ENCODE measurements at places on chromosomes 7 and 10. TPM values are rescaled to one million over a fixed set of nuclear protein-coding genes. Genes with fewer than 3 reads are reported as not detected.

GRCh38 chr10:94038024-94038423 is 44.3 kb downstream of the PLCE1 start:
- DNase-seq = no peak

Gene SPDYE9
- not detected for total RNA-seq

GRCh38 chr7:7769710-7770627 is 51.6 kb upstream of the RPA3 start:
- DNase-seq = no peak

- DNase-seq = no peak
These were observed 14.5 kb downstream of the CBX3 start for GRCh38 chr7:26216049-26216448.

GRCh38 chr7:151897161-151897731 is 20.3 kb upstream of the PRKAG2 start:
- peak; percentile 66 for DNase-seq

DNA sequence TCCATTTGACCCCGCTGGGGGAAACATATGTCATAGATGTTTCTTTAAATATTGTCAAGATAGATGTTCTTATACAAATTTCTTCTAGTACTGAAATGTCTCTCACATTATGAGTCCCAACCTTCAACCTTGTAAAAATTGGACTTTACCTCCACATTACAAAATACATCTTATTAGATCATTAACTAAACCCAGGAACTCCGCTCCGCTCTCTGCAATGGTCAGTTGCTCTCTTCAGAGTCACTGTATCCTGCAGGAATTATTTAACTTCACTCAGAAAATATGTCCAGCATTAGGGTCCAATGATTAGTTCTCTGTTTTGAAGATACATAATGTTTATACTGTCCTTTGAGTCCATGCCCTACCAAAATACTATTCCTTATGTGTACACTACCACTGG is 8.5 kb upstream of the AKR1D1 start:
- no peak for DNase-seq

DNA sequence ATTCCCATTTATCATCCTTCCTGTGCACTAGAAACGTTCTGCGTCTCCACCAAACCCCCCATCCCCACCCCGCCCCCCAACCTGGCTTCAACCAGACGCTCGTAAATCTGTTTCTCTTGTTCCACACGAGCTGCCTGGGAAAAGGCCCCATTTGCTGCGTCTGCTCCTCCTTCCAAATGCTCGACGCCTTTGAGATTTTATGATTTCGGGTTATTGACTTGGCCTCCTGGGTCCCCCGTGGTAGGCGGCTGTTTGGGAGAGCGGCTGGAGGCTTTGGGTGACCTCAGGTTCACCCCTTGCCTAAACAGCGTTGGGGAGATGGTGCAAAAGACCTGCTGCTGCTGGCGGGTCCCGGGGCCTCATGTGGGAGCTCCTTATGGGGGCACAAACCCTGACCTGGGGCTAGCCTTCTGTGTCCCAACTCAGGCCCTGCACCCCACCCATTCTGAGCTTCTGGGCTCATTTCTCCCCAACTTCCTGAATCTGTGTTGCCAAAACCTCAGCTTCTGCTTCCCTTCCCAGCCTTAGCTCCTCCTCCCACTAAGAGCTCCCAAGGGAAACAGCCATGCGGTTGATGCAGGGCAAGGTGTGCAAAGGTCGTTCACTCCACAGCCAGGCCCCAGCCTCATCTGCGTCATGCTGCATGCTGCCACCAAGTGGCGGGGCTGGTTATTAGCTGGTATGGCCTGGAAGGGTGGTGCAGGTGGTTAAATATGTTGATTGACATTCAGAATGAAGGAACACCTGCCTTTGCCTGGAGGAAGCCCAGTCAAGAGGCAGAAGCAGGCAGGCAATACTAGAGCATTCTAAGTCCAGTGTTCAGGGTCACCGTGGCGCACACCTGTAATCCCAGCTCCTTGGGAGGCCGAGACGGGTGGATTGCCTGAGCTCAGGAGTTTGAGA is 49.1 kb upstream of the ELN start:
- DNase-seq = peak; percentile 95

Gene PDIA4
- total RNA-seq = 218 TPM

- DNase-seq = no peak
These were observed 141.8 kb upstream of the LRGUK start for GRCh38 chr7:133985300-133985699.

DNA sequence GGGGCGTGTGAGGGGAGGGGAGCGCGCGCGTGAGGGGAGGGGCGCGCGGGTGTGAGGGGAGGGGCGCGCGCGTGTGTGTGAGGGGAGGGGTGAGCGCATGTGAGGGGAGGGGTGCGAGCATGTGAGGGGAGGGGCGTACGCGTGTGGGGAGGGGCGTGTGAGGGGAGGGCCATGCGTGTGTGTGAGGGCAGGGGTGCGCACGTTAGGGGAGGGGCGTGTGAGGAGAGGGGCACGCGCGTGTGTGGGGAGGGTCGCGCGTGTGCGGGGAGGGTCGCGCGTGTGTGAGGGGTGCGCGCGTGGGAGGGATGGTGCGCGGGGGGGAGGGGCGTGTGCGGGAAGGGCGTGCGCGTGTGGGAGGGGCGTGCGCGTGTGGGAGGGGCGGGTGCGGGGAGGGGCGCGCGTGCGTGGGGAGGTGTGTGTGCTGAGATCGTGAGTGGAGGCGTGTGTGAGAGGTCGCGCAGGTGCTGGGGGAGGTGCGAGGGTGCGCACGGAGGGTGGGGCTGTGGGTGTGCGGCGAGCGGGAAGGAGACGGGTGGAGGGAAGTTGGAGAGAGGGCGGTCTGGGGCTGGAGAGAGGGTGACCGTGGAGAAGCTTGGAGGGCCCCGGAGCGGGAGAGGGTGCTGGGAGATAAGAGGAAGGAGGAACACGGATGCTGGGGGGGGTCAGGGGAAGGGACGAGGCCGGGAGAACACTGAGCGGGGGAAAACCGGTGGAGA is 19.7 kb downstream of the MXI1 start:
- peak; percentile 83 for DNase-seq

DNA sequence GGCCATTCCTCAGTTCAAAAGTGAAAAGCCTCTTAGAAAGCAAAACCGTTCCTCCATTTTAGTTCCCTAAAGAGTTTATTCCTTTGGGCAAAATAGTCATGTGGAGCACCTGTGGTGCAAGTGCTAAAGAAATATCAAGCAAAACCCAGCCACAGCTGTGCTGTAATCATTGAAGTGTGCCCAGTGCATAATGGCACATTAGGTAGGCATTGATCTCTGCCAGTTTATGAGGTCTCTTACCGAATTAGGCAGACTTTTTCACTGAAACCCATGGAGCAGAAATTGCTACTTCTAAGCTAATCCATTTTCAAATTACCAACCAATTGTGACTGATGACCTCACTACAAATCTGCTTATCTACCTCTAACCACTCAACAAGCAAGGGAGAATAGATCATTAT is 97.2 kb upstream of the SEMA3A start:
- DNase-seq = no peak

GRCh38 chr7:28700790-28701203 is 257.3 kb downstream of the TRIL start:
- DNase-seq = no peak

DNA sequence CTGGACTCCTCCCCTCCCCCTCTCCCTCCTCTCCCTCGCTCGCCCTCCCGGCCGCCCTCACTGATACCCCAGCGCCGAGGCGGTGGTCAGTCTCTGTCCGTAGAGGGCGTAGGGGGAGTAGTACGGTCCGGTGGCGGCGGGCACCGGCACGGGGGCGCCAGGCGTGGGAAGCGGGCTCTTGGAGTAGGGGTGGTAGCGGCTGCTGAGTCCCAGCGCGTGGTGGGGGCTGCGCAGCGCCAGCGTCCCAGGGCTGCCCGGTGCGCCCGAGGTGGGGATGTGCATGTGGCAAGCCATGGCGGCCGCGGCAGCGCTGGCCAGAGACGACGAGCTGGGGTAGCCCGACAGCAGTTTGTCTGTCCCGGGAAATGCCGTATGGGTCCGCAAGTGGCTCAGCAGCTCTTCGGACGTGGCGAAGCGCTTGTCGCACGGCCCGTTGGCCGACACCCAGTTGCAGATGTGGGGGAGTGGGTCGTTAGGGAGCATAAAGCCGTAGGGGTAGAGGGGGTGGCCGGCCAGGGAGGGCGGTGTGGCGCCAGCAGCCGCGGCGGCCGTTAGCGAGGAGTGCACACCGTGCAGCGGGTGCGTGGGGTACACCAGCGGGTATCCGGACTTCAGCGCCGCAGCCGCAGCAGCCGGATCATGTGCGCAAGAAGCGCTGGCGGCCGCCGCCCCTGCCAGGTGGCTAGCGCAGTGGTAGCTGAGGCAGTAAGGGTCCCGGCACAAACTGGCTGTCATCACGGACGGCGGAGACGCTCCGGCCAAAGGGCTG is 2.7 kb downstream of the ZNF503 start:
- DNase-seq = peak; percentile 22

Gene MNX1
- 27.4 TPM for total RNA-seq

GRCh38 chr7:107049971-107050532 is 5.5 kb downstream of the PRKAR2B start:
- no peak for DNase-seq

DNA sequence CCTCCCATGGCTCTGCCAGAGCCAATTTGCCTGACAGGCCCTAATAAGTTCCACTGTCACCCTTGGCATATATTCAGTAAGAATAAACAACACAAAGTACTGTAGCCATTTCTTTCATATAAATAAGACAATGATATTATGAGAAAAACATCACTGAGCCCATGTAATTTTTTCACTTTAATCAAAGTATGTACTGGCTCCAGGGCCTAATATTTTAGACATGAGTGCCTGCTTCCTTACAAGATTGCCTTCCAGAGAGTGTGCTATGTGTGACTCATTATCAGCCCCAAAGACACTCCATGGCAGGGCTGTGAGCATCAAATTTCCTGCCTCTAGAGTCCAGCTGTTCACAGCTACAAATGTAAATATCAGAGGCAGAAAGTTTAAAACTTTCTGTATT is 297.6 kb downstream of the LHFPL3 start:
- DNase-seq = no peak

Gene MMRN2
- total RNA-seq = 3.4 TPM

DNA sequence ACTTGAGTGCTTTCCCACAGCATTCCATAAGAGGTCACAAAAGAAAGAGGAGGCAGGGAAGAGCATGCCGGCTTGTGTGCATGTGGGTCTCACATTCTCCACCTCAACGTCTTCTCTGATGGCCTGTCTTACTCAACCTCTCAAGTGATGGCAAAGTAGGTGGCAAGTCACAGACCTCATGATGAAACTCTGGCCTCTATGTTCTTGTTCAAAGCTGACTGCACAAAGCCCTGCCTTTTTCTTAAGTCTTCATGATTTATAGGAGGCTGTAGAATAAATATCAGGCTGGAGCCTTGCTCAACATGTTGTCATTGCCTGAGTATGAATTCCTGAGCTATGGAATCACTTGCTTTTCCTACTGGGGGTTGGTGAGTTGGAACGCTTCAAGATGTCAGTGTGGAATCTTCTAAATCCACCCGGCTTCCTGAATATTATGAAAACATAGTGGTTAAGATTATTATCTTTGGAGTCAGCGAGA is 213.6 kb upstream of the INHBA start:
- DNase-seq = no peak

GRCh38 chr7:29216128-29216527 is 21.6 kb downstream of the CHN2 start:
- DNase-seq = no peak

DNA sequence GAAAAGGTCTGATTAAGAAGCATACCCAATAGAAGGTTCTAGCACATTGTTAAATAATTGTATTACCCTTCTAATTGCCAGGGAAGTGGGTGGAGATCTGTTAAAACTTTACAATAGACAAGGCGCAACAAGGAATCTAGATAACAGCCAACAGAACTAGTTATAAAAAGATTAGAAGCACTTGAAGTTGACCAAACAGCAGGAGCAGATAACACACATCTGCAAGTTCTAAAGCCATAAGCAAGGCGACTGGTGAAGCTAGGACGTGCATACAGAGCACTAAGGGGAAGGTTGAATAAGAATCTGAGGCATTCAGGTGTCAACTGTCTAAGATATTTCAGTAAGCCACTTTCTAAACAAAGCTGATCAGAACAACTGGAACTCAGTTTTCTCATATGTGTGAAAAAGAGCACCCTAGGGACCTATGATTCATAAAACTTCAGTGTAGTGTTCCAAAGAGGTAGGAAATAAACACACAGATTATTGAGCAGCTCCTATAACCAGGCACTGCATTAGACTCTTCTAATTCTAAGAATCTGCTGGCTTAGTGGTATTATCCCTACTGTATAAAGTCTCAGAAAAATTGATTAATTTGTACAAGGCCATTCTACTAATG is 111.2 kb downstream of the SAMD9 start:
- DNase-seq = peak; percentile 25

DNA sequence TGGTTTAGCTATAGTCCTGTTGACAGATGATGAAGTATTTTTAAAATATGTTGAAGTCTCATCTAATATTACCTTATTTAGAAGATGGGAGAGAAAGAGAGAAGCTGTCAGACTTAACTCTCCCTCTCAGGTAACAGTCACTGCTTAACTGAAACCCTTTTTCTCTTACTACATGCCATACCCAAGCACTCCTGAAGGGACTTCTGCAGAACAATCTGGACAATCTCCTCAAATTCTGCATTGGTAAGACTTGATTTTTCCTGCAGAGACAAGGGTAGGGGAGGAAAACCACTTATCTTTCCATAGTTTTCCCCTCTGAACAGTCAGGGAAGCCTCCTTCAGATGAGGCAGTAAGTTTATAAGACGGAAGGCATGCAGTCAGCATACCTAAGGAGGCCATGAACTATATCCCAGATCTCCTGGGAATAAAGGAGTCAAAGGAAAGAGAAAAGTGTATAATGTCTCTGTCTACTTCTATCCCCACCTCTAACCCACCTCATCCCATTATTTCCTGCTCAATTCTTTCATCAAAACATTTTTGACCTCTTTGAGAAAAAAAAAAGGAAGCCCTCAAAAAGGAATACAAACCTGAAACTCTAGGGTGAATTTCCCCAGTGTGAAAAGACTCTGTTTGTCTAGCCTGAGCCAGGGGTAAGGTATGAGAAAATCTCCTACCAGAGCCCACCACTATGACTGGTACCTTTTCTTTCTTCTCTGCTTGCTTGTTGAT is 9.4 kb downstream of the ZCWPW1 start:
- DNase-seq = no peak

Gene ZNF438
- total RNA-seq = 2.7 TPM

DNA sequence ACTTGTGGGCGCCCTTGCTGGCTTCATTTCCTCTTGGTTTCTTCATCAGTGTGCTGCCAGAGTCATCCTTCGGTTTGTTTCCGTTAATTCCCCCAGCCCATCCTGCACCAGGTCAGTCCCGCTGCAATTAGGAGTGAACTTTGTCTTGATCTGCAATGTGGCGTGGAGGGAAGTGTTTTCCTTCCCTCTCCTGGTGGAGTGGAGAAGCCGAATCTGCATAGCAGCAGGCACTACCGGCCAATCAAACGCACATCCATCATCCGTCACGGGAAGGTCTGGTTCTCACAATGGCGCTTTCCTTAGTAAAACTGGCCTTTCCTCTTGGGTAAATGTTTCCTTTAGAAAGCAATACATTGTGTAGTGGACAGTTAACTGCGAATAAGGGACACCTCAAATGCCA is 337.5 kb downstream of the CXCL12 start:
- DNase-seq = no peak

Gene GALNT17
- 1.3 TPM for total RNA-seq

DNA sequence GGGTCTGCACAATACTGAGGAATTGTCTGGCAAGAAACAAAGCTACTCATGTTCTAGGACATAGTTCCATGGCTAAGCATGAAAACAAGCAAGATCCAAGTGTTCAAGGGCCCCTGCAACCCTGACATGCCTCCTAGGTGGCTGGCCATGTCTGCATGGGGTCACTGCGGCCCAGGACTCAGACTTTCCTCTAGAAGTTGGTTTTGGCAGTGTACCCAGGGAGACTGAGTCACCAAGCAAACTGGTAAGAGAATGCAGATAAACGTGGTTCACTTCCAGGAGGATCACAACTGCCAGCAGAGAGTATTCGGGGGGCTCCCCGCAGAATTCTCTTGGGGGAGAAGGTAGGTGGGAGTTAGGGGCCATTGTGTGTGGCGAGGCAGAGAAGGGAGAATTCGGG is 7.4 kb upstream of the PFKFB3 start:
- no peak for DNase-seq

Data from colonic mucosa (tissue), 4 donors.